Activated naive CD4-positive, alpha-beta T cell treated with anti-CD3 and anti-CD28 coated beads, Interleukin-2, amount 50 U/mL, for 16 hours (primary cell): ENCODE measurements at places on chromosomes 1 and 21.

- DNase-seq: no peak
Measured at GRCh38 chr1:215543191-215543606, 23.9 kb upstream of the KCTD3 start.

DNA sequence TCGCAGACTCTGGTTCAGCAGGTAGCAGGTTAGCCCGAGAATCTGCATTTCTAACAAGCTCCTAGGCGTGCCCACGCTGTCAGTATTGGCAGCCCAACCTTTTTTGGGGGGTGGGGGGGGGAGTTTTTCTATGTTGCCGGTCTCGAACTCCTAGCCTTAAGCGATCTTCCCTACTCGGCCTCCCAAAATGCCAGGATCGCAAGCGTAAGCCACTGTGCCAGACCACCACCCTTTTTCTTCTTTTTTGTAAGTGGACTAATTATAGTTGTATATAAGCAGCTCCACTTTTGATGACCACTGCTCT lies 480 bp upstream of the MIS18A start:
- no peak for DNase-seq

- no peak for DNase-seq
Measured at GRCh38 chr1:9399510-9400424, 107.1 kb downstream of the SPSB1 start.

DNA sequence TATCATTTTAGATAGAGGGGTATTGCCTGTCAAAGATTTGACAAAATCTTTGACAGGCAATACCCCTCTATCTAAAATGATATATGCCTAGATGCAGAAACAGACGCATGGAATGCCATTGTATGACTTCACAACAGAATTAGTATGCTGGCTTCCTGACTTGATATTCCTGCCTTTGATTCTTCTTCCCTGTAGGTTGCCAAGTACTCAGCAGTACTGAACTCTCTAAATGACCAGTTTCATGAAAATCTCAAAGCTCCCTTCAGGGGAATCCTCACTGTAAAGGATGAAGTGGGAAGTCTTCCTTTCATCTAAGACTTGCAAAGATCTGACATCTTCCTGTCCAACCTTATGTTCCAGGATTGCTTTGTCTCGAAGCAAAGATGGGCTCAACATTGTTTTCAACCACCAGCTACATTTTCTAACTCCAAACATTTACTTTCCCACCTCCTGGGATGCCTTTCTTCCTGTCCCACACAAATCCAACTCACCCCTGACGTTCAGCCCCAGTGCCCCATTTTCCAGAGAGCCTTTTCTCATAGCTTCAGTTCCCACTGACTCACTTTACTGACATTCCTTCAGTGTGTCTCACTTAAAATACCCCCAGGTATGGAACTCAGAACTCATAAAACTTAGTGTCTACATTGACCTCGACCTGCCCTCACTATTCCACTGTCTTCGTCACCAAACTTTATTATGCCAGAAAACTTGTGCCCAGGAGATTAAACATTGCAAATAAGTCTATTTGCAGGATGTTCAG lies 67.3 kb upstream of the KCNJ6 start:
- DNase-seq: no peak

DNA sequence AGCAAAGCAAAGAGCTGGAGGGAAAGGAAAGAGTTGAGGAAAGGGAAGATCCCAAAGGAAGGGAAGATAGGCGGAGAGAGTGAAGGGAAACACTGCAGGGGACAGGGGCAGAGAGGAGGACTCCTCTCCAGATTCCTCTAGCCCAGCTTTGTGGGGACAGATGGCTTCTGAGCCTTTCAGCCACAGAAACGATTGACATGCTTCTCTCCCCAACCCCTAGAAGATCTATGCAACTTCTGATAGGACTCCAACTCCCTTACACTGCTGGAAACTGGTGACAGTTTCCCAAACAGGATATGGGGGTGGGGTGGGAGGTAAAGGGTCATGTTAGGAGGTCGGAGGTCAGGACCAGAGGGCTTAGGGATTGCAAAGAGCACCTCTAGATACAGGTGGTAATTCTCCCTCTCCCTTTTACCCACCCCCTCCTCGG lies 6.5 kb downstream of the MEX3A start:
- DNase-seq: no peak

DNA sequence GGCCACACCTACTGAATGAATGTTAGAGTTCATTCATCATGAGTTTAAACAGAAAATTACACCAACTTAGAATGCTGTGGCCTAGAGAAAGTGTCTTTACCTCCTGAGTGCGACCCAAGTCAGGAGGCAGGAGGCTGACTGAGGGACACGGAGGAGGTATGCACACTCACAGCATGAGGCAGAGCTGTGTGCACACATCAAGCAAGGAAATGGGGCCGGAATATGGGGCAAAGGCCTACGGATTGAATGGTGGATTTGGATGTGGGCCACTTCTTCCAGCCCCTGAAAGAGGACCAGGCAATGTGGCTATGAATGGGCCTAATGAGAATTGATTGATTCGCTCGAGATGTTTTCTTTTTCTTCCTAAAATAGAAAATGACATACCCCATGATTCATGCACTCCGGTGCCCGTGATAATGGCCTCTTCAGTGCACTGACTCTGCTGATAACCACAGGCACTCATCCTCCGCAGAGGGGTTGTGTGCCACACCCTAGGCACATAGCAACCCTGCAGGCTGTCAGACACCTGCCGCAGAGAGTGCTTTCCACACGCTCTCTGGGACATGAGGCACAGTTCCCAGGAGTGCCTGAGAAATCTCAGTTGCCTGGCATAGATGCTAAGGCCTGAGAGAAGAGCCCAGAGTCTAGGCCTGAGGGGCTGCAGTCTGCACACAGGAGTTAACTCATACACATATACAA lies 155.5 kb downstream of the GLUL start:
- no peak for DNase-seq

DNA sequence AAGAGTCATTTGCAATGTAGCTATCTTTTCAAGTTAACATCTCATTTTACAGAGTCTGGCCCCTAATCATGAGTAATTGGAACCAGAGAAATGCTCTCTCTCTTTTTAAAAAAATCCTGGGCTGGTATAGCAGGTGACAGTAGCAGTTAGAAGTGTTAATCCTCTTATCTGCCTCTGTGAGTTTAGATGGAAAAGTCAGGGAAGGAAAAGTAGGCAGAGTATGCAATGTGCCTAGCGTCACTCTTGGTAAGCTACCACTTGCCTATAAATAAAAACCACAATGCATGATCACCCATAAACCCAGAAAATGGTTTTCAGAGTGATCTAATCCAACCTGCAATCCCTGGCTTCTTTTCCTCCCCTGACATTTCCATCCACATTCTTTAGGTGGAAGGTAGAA lies 43.2 kb downstream of the UTP25 start:
- DNase-seq: no peak

DNA sequence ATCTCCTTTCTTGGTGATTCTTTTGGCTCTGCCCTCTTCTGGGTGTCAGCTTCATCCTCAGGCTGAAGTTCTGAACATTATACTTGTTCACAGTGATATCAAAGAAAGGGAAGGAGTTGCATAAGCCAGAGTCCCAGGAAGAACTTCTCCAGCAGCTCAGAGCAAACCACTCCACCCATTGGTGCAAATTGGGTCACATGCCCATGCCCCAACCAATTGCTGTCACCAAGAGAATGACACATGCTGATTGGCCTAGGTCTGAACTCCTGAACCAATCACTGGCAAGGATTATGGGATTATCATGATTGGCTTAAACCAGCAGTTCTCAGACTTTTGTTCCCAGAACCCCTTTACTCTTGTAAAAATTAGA lies 256.5 kb upstream of the TMEM51 start:
- no peak for DNase-seq

DNA sequence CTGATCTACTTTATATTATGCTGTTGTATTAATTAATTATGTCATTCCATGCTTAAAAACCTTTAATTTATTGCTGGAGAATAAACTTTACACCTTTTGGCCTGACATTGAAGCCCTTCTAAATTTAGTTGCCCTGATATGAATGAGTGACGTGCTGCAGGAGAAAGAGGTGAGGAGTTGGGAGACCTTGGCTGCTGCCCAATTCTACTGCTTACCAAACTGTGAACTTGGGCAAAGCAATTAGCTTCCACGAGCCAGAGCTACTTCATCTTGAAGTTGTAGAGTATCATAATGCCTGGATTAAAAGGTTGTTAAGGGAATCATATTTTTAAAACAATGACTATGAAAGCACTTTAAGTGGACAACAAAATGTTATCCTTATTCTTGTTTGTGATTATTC lies 126.8 kb upstream of the DEPDC1 start:
- DNase-seq: no peak

DNA sequence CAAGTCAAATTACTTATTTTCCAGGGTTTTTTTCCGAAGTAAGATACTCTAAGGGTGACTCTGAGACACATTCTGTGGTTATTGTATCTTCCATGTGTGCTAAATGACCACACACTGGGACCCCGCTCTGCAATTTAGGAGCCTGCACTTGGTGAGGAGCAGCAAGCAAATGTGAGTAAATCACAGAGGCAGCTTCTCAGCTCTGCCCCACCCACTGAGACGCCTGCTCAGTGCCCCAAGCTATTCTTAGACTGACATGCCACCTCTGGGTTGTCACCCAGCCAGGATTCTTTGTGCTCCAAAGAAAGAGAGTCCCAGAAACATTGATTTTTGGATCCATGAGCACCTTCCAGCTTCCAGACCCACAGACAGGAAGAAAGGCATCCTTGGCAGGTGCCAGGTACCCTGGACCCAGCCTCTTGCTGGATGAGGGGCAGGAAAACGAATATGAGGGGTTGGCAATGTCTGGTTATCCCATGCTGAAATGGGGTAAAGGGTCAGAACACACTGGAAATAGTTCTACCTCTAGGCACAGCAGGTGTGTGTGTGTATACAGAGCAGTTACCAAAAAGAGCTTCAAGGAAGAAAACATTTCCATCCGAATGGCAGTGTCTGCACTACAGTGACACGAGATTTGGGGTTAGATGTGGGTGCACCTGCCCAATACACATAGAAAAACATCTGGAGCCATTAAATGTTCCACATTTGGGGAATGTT lies 41.2 kb downstream of the TNR start:
- no peak for DNase-seq

GRCh38 chr1:22754824-22755223 lies 44.2 kb downstream of the EPHB2 start:
- DNase-seq: no peak

GRCh38 chr1:201742476-201742875 lies 86.5 kb upstream of the IPO9 start:
- DNase-seq: no peak

- no peak for DNase-seq
Measured at GRCh38 chr1:15758343-15758931, at the start of gene FBLIM1. FBLIM1 (plus strand) TSS chr1:15758795; CDS start chr1:15764984, 6,189 bp downstream.

DNA sequence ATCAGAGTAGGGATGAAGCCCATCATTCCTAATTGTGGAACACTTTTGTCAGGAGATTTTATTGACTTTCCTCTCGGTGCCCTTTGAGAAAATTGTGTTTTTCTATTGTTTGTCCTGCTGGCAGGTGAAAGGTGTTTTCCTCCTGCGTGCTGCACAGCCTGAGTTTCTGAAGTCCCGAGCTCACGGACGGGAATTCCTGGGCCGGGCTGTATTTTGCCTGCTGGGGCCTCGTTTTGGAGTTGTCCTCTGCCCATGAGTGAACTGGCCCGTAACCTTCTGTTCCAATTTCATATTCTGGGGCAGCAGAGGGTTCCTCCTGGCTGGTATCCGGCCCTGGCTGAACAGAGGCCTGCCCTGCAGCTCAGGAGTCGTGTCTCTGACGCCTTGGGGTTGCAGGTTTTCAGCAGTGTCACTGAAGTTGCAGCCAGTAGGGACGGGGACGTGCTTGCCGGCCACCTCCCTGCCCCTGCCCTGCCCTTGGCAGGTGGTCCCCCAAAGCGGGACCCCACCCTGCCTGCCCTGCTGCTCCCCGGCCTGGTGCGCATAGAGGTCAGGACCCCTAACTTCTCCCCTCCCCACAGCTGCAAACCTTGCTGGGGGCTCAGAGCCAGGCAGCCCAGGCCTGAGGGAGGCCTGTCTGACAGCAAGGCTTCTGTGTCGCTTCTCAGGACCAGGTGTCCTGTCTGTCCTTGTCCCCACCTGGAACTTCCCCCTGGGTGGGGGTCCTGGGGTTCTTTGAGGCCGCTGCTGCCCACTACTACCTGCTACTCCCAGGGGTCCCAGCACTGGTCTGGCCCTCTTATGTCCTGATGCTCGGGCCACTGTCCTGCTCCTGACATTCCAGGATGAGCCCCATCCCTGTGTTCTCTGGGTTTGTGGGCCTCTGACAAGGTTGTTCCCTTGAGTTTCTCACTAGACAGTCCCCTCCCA lies 49.0 kb downstream of the SLX9 start:
- no peak for DNase-seq

DNA sequence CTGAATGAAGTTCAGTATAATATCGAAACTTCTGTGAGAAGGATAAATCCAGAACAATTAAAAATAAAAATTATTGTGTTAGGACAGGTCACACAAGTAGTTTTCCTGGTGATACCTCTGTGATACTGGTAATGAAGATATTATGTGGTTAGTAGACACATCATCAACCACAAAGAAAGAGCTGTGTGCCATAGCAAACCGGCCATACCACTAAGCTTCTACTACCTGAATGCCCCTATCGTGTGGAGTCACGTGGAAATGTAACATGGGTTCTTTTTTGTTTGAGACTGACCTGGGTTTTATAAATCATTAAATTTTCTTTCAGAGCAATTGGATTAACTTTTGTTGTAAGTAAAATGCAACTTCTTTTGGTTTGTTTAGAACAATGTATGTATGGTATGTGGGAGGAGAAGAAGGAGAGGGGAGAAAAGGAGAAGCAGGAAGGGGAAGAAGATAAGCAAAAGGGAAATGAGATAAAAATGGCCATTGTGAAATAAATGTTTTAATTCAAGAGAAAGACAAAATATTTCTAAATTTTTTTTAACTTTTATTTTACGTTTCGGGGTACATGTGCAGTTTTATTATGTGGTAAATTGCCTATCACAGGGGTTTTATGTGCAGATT lies 58.2 kb upstream of the LRRC8B start:
- no peak for DNase-seq

DNA sequence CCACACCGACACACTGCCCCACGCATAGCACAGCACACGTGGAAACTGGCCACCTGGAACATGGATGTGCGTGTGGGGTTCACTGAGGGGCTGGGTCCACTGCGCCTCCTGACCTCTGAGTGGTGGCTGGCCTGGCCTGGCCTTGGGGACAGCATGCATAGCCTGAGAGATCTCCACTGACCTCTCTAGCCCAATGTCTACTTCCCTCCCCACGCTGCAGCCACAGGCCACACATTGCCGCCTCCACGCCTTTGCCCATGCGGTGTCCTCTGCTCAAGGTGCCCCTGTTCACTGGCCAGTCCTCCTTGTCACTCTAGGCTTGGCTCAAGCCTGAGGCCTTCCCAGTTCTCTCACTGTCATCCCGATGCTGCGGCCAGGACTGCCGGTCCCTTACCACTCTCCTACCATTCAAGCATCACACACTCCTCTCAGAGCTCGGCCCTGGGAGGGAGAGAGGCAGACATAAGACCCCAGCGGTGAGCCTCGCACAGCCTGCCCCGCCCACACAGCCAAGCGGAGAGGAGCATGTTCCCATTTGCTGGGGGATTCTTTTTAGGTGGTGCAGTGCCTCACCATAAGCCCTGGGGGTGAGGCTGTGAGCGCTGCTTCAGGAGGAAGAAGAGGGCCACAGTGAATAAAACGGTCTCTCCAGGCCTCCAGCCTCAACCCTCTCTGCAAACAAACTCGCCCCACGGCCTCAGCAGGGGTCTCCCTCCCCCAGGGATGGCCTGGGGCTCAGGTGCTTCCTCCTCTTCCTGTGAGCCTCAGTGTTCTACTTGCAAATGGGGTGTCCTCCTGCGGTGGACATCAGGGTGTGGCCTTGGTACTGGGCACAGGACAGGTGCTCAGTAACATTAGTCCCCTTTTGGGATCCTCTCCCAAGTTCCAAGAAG lies 80.8 kb downstream of the DMRTB1 start:
- DNase-seq: no peak
